Fibroblast of villous mesenchyme (primary cell): ENCODE measurements at places on chromosomes 12 and 14. TPM values are rescaled to one million over a fixed set of nuclear protein-coding genes. Genes with fewer than 3 reads are reported as not detected.

The E2F7 gene
- 10.4 and 17.4 TPM in 2 replicates for total RNA-seq

The SPX gene
- under 0.01 and 0.86 TPM in 2 replicates for total RNA-seq

- DNase-seq = no peak
Observed at GRCh38 chr14:103697603-103698379, 17.5 kb downstream of the XRCC3 start.

- DNase-seq = peak; percentile 56
Observed at GRCh38 chr12:45130881-45131281, 80.0 kb upstream of the DBX2 start.

The TRMT61A gene
- 8.2 and 9.7 TPM in 2 replicates for total RNA-seq

The PMEL gene
- 1.3 TPM in 2 replicates for total RNA-seq

The CLEC14A gene
- total RNA-seq = 2.2 and 2.3 TPM in 2 replicates

The LRRK2 gene
- total RNA-seq = 1.3 and 1.6 TPM in 2 replicates

The SOAT2 gene
- total RNA-seq = not detected in 2 replicates

- DNase-seq = no peak
Observed at GRCh38 chr12:14893506-14894250, 8.0 kb upstream of the MGP start.

The PMCH gene
- total RNA-seq = not detected in 2 replicates

GRCh38 chr12:124369055-124369826 is 74.3 kb downstream of the RFLNA start:
- DNase-seq = peak; percentile 96

DNA sequence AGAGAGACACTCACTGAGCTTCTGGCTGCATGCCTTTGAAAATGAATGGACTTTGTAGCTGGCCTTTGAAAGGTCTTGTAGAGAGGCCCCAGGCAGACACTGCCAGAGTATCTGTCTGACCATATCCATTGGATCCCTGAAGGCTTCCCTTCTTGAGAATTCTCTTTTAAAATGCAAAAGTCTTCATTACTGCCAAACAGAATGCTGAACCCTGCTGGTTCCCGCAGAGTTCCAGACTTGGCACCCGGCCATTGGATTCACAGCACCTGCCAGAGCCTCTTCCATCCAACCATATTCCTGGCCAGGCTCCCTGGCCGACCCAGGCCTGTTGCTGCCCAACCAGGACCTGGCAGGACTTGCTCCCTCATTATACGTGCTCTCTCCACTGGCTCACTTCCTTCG is 182.5 kb downstream of the GXYLT1 start:
- DNase-seq = no peak

DNA sequence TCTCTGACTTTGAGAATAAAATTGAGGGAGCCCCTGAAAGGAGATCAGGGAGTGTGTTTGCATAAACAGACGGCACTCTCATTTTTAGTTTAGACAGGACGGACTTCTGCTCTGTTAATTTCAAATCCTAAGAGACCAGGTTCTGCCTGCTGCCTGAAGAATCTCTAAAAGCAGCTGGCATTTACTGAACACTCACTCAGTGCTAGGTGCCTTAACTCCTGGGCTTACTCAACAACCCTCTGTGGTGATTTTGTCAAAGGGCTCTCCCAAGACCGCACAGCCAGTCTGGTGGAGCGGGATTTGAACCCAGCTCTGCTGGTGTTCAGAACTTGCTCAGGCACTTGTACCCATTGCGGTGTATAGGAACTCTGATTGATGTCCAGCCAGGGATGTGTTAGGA is 2.2 kb downstream of the ORAI1 start:
- no peak for DNase-seq

DNA sequence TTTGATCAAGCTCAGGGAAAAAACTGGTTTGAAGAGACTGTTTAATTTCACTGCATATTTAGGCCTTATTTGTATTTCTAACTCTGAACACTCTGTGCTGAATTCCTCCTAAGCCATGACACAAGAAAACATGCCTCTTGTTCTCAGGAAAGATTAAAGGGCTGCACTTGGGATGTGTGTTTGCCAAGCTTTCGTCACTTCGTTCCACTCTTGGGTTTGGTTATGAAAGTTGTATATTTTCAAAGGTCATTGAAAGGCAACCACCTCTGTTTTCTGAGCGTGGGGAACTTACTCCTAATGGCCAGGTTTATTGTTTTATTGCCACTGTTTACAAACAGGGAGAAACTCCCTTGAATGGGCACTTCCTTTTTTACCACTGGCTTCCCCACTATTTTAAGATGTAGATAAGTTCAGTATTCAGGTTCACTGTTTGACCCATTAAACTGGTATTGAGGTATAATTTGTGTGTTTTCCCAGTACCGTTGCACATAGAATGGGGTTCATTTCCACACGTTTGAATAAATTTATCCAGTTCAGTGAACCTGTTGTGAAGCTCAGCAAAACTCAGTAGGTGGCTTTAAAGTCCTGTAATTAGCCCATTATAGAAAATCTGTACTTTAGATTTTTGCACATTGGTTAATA is 65.3 kb downstream of the NKX2-1 start:
- DNase-seq = no peak

The DDX55 gene
- 21.6 and 22.5 TPM in 2 replicates for total RNA-seq

- peak; percentile 60 for DNase-seq
Observed at GRCh38 chr12:12784911-12785814, at the start of gene APOLD1. Gene APOLD1 (plus strand): TSS chr12:12785659. CDS start chr12:12785692, 33 bp downstream.

The KRT82 gene
- total RNA-seq = not detected in 2 replicates

DNA sequence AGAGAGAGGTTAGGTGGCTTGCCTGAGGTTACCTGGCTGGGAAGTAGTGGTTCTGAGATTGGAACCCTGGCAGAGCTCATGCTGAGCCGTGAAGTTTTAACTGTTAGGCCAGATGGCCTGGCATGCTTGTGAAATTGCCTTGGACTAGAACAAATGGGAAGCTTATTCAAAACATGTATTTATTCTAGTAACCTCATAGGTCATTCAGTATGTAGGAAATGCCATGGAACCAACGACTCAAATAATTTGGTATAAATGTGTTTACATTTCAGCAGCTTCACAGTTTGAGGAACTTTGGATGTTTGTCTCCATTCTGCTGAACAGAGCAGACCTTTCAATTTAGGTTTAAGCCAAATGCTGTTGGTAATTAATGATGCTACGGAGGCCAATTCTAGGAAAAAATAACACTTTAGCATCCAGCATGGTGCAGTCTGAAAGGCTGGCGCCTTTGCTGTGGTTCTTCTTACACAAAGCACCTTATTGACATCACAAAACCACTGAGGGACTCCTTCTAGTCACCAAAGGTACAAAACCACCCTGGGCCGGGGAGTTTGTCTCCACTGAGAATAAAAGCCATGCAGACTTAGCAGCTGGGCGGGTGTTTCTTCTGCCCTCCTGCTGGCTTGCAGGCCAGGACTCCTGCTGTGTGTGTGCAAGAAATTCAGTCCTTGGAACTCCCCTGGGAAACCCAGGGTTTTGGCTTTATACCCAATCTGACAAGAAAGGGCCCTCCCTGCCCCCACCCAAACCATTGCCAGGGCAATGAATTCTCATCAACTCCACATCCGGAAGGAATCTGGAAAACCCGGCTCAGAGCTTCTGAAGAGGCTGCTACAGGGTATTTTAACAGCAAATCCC is 64.2 kb downstream of the ELK3 start:
- DNase-seq = peak; percentile 74

DNA sequence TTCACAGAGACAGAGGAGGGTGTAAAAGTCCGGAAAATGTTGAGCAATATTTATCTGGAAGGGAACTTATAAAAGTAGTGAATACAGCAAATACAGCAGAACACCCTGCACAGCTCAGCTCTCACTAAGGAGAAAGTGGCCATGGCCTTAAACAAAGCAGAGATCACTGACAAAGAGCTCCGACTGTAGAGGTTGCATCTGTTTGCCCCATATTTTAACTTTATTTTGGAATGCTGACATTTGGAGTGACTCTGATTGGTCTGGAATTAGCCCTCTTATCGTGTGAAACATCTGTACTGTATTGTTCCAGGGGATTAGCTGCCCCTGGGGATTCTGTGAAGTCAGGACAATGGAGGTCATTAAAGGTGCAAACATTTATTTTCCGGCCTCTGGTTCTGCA is 1275.7 kb upstream of the FLRT2 start:
- peak; percentile 47 for DNase-seq

GRCh38 chr12:104275689-104276088 is 27.9 kb upstream of the EID3 start:
- DNase-seq = no peak

The DLGAP5 gene
- total RNA-seq = 17.4 and 35.0 TPM in 2 replicates

The DPPA3 gene
- not detected in 2 replicates for total RNA-seq

- DNase-seq = peak; percentile 41
Observed at GRCh38 chr14:74980731-74981461, 21.8 kb upstream of the EIF2B2 start.

The TAS2R20 gene
- 5.2 and 5.5 TPM in 2 replicates for total RNA-seq

The P2RX2 gene
- total RNA-seq = not detected in 2 replicates

- no peak for DNase-seq
Observed at GRCh38 chr12:106871477-106871876, 84.2 kb upstream of the TMEM263 start.

GRCh38 chr12:14567351-14568162 is at the start of gene PLBD1:
Gene PLBD1 (minus strand): TSS chr12:14567883. CDS start chr12:14567696, 187 bp downstream.
- DNase-seq = peak; percentile 54

DNA sequence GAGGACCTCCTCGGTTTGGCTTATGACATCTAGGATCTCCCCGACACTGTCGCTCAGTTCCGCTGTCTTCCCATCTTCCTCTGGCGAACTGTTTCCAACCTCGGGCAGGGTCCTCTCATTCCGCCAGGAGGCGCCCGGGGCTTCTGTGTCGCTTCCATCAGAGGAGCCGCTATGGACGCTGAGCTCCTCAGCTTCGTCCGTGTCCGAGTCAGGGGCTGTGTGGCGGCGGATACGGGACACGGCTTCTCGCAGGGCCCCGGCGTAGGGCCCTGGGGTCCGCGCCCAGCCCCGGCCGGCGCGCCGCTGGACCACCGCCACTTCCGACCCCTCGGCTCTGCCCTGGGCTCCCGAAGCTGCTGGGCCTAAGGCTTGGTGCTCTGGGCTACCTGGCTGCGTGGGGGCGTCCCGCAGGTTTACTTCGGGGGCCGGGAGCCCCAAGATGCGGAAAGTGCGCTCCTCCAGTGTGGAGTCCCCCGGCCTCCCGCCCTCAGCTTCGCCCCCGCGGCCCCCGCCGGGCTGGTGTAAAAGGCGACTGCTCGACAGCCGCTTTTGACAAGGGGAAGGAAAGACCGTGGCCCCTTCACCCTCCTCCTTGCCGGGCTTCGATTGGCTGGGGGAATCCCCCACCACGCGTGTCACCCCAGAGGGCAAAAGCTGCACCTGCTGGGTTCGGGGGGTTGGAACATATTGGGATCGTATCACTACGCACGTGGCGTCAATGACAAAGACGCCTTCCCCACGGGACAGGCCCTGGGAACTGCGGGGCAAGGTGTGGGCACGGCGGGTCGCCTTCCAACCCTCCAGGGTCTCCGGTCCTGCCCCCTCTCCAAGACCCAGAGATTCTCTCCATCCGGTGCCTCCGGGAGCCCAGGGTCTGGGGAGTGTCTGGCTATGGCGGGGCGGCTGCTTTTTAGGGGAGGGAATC is 2.1 kb downstream of the DDN start:
- peak; percentile 71 for DNase-seq

DNA sequence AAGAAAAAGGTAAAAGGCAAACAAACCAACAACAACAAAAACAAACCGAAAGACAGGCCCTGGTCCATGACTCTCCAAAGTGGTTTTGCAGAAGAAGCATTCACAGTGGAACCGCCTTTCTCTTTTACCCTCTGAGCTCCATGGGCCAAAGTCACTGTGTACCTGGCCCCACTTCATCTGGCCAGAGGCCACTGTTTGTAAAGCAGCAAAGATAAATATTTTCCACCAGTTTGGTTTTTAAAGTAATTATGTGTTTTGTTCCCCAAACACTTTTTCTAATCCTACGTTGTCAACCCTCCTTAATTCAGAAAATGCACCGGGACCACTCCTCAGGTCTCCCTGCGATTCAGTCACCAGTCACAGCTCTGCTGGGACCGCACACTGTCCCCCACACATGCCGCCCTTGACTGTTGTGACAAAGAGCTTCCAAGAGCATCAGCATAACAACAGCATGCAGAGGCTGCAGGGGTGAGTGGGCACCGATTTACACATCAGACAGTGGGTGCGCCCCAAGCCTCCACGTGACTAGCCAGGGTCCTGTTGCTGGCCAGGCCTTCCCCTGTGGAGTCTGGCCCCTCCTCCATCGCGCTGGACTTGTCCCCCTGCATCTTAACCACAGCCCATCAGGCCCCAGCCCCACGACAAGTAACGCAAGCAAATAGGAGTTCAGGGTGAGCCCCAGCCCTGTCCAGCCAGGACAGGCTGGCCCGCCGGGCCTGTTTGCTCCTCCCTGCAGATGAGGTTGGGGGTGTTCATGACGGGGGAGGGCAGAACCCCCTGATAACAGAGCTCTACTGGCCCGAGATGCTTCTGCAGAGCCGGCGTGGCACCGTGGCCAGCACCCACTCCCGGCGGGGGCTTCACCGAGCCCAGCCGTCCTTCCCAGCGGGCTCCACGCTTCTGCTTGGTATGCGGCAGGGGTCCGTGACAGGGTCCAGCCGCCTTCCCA is 65.2 kb upstream of the DIO3 start:
- DNase-seq = no peak

- DNase-seq = no peak
Observed at GRCh38 chr12:30531731-30532678, 163.7 kb downstream of the IPO8 start.

The RD3L gene
- not detected in 2 replicates for total RNA-seq

- peak; percentile 33 for DNase-seq
Observed at GRCh38 chr12:50725011-50725942, 38.6 kb upstream of the ATF1 start.
